Stimulated activated naive CD8-positive, alpha-beta T cell treated with anti-CD3 and anti-CD28 coated beads, Interleukin-15, amount 100 ng/mL, for 72 hours (primary cell): ENCODE measurements at places on chromosomes 3 and 15.
A peak's percentile ranks its signal among the peaks of the same experiment; 100 is the strongest.

DNA sequence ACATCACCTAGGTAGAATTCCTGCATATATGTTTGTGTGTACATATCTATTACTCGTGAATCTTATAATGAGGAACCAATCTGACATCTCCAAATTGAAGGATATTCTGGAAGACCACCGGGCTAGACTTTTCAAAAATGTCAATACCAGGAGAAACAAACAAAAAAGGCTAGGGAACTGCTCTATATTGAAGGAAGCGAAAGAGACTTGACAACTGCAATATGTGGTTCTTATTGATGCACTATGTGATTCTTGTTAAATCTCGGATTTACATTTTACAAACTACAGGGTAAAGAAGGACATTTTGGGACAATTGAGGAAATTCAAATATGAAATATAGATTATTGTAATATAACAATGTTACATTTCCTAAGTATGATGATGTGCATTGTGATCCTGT is 137.5 kb upstream of the CCDC54 start:
- DNase-seq, result no peak

GRCh38 chr15:60264566-60264965 is 133.2 kb downstream of the ANXA2 start:
- DNase-seq, result no peak

GRCh38 chr15:67781061-67781460 is 44.2 kb upstream of the SKOR1 start:
- no peak for DNase-seq

DNA sequence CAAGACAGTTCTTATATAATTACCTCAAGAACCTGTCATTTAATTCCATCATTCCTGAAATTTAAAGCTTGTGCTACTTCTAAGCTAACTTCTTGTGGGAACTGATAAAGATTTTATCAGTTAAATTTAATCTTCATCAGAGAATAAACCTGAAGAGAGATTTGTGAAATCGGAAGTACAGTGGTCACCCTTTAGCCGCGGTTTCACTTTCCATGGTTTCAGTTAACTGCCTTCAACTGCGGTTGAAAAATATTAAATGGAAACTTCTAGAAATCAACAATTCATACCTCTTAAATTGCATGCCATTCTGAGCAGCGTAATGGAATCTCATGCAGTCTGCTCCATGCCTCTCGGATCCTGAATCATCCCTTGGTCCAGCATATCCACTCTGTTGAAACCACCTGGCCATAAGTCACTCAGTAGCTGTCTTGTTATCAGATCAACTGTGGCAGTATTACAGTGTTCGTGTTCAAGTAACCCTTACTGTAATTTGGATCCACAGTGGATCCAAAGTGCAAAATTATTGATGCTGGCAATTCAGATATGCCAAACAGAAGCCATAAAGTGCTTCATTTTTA is 626.1 kb downstream of the CADM2 start:
- DNase-seq, result no peak

DNA sequence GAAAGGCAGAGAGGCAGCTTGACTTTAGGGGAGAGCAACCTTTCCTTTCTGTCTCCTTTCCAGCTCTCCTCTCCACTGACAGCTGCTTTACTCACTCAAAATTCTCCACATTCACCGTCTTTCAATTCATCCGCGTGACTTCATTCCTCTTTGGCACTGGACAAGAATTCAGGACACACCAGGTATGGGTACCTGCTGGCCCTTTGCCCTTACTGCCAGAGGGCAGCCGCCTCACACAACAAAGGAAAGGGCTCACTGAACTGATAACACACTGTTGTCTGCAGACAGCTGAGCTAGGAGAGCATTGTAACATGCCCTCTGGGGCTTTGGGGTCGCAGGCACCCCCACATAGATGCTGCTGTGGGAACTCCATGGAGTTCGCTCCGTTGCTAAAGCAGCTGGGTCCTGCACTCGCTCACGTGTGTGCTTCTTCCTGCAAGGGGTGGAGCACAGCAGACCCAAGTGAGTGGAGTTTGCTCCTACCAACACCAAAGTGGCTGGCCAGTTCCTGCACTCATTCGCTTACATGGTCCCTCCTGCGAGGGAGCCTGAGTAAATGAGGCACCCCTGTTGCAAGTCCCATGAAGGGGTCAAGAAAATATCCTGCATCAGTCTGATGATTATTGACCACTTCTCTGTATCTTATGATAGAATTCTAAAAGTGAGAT is 79.0 kb upstream of the SGO1 start:
- no peak for DNase-seq

- no peak for DNase-seq
Measured at GRCh38 chr3:24181256-24181655, 236.2 kb downstream of the NR1D2 start.

GRCh38 chr3:171772427-171773056 is 37.7 kb downstream of the PLD1 start:
- peak; percentile 39 for DNase-seq

- DNase-seq, result no peak
Measured at GRCh38 chr3:32419742-32420125, 28.1 kb downstream of the CMTM7 start.

- no peak for DNase-seq
Measured at GRCh38 chr3:107990926-107991325, 99.9 kb downstream of the CD47 start.

DNA sequence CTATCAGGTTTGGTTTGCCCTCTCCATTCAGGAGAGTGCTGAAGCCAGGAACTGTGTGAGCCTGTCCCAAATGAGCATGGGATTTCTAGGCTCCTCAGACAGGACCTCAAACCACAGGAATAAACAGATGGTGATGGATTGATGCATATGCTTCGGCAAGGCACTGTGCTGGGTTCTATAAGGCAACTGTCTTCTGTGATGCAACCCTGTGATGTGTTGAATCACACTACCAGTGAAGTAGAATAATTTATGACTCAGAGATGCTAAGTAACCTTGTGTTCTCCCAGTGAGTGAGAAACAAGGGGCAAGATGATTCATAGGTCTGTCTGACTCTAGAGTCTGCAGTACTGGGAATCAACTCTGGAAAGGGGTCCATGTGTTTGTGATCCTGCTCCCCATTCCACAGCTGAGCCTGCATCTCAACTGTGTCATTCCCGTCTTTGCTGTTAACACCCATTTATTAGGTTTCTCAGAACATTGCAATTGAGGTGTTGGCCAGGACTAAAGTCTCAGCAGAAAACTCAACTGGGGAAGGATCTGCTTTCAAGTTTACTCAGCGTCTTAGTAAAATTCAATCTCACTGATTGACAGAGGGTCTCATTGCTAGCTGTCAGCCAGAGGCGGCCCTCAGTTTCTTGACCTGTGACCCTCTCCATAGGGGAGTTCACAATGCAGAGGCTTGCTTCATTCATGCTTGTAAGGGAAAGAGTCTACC is 510.1 kb upstream of the CFAP20DC start:
- peak; percentile 45 for DNase-seq

- DNase-seq, result no peak
Measured at GRCh38 chr15:65835447-65835846, 33.8 kb upstream of the RAB11A start.

- DNase-seq, result no peak
Measured at GRCh38 chr15:84609818-84610525, 9.2 kb downstream of the ZSCAN2 start.

DNA sequence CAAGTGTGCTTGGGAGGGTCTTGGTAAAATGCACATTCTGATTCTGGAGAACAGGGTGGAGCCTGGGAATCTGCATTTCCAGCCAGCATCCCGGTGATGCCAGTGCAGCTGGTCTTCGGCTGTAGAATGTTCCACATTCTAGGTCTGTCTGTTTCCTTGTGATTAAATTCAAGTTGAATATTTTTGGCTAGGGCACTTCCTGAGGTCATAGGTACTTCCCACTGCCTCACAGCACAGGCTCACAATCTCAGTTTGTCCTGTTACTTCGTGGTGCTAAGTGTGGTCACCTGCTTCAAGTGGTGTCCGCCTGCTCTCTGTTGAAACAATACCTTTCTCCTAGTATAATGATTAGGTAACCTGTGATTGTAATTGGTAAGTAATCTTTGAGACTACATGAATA is 40.1 kb downstream of the FLNB start:
- DNase-seq, result no peak

DNA sequence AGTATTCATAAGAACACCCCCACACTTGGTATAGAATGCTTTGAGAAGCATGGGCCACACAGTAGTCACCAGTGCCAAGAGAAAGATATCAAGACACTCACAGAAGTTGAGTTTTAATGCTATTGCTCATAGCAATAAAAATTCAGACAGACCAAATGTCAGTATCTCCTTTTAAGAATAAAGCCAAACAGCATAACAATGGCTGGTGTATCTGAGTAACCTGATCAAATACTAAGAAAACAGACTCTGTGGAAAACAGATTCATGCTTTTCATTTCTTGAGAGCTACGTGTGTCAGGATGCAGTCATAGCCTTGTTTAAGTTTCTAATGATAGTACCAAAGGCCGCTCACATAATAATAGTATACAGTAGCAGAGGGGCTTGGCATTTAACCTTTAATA is 778.5 kb downstream of the MECOM start:
- no peak for DNase-seq

DNA sequence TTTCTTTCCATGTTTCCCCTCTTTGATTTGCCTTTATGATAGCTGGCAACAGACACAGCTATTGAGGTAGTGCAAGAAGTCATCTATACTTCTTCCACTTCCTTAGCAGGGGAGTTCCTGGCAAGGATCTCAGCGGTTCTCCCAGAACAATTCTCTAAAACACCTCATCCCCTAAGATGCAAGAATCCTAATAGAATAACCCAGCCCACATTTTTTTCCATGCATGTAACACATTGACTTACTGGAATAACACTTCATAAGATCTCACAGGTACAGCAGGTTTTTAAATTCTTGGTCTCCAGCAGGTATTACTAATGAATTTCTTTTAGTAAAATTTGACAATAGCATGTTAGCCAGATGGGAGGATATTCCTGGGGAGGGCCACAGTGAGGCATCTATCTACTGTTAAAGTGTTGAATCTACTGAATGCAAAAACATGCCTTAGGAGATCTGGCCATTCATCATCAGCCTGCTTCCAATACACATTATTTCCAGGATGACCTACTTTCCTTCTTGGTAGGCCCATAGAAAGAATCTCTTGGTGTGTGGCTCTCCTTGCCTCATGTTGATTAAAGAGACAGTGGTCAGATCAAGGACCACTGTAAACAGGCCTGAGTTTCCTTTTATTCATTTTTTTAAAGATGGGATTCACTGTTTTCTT is 78.5 kb downstream of the RAD18 start:
- no peak for DNase-seq

GRCh38 chr3:178736300-178736699 is 200.1 kb downstream of the KCNMB2 start:
- no peak for DNase-seq

DNA sequence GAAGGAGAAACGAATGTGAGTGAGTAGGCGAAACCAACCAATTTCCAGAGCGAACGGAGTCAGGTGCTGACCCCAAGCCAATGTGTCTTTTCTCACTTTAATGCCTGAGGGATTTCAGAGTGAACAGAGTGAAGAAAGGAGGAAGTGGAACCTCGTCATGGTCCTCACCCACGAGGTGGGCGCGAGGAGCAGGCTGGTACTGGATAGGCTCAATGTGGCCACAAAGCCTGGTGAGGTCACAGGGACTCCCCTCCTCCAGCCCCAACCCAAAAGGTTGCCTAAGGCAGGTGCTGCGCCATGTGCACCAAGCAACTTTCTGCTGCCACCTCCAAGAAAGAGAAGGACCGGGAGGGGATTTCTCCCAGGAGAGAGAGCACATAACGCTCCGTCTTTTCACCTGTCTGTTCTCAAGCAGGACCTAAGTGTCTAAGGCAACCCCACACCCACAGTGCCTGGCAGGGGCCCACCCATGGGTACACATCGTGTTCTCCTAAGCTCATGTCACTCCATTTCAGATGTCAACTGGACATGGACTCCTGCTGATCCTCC is 3.8 kb downstream of the NRROS start:
- peak; percentile 60 for DNase-seq

DNA sequence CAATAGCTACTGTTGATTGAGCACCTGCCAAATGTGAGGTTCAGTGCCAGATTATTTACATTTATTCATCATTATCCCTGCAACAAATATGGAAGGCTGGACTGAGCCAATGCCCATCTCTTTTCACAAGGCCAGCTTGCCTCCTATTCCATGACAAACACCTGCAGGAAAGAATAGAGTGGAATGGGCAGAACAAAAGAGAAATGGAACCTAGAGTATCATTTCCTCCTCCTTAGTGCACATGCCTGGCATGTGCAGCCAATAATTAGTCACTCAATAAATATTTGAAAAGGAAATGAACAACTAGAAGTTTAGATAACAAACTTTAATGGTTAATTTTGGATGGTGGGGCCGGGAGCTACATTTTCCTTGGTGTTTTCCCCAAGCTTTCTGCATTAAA is 61.4 kb upstream of the MYRIP start:
- no peak for DNase-seq

GRCh38 chr3:152047465-152047864 is 174.0 kb downstream of the SUCNR1 start:
- no peak for DNase-seq

DNA sequence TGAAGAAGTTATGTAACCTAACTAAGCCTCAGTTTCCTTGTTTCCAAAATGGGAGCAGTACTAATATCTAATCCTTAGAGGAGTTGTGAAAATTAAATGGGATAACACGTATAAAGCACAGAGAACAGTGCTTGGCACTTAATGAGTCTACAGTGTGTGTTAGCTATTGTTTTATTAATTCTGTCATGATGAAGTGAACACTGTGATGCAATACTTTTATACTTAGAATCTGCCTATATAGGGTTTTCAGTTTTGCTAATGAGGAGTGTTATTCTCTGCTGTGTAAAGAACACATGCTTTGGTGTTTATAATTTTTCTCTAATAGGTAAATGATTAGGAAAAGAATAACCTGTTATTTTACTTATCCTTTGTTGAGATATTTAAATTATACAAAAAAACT is 65.2 kb downstream of the MBNL1 start:
- no peak for DNase-seq
